ENCODE measurements at places on chromosomes 11 and 22.

GRCh38 chr11:66881927-66882452 is 25.1 kb downstream of the LRFN4 start:
- DNase-seq: no peak

DNA sequence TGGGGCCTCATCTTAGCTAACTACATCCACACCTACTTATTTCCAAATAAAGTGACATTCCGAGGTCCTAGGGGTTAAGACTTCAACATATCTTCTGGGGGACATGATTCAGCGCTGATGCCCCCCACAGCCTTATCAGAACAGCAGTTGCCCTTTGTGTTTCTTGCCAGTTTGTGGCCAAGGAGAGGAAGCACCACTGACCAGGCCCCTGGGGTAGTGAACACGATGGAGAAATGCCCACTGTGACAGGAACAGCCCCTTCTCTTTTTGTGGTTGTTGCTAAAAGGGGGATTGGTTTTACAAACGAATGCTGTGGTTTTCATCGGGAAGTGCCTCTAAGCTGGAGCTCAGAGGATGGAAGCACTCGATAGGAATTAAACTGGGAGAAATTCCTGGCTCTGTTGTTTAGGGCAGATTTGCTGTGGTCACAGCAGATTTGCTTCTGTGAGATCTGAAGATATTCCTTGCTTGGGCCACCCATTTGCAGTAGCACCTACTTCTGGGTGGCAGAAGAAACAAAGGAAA is 88.8 kb downstream of the ABTB2 start:
- DNase-seq: no peak

DNA sequence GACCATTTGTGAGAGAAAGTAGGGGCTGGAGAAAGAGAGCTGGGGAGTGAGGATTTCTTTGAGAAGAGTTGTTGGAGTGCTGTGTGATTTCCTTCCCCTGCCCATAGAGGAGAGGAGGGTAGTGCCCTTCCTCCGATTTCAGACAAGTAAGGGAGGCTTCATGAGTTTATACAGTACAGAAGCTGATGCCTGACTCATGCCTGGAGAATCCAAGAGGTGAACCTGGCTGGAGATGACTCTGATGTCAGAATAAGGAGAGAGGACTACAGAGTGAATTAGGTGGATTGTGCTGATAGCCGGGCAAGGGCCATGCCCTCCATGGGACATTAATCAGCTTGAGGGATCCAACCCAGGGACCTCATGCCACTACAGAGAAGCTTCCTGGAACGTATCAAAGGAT is 91.6 kb downstream of the FAR1 start:
- no peak for DNase-seq

- DNase-seq: no peak
Measured at GRCh38 chr11:1994121-1994520, 3.5 kb downstream of the H19 start.

GRCh38 chr22:20180245-20180630 is 29.4 kb upstream of the CCDC188 start:
- no peak for DNase-seq

DNA sequence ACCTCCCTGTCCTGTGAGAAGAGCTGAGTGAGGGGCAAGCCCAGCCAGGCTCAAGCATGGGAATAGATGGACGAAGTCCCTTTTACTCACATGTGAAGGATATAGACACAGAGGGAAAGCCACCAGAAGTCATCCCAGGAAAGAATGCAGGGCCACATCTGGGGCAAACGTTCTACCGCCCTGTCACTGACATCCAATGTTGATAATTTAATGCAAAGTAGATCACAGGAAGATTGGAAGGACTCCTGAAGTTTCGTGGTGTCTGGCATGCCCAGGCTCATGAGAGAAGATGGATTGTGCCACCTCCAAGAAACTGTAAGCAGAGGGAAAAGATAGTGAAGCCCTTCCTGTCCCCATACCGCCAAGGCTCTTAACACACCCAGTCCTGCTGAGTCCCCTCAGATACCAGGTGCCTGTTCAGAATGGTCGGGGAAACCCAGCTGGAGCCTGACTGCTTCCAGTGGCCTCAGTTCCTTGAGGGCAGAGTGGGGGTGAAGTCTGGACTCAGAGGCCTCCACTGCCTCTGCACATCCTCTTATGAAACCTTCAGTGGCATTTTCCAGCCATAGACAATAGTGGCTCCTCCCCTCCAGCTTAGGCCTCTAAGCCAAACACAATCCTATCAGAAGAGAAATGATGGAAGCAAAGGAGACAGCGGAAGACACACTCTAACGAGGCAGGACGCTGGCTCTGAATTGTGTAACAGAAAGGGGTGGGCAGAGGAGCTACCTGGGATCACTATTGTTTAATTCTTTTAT is 7.5 kb upstream of the STK33 start:
- no peak for DNase-seq

GRCh38 chr11:117743121-117743815 is 53.7 kb downstream of the DSCAML1 start:
- no peak for DNase-seq

DNA sequence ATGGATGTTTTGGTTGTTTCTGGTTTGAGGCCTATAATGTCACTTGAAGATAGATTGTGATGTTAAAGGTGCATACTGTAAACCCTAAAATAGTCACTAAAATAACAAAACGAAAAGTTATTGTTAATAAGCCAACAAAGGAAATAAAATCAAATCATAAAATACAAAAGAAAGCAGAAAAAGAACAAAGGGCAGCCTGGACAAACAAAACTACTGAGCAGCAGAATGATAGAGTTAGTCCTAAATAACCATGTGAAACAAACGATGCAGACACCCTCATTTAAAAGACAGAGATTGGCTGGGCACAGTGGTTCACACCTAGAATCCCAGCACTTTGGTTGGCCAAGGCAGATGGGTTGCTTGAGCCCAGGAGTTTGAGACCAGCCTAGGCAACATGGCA is 90.9 kb upstream of the GAL start:
- no peak for DNase-seq
